ENCODE measurements at places on chromosomes 7 and 10.

DNA sequence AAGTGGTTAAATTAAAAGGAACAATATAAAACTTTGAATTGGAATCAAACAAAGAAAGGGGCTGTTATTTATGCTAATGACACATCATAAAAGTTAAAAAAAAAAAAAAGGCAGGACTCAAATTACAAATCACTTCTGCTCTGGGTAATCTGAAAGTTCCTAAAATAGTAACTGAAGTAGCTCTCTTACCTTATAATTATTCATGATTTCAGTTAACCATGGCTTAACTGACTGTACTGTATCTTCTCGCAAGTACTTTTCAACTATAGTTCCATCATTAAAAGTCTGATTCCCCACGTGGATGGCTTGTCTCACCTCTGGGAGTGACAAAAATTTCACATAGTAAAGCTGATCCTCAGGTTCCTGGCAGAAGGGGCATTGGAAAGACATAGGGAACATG lies 82.5 kb downstream of the CPVL start:
- no peak for DNase-seq

GRCh38 chr10:55793024-55793423 lies 568.0 kb downstream of the ZWINT start:
- no peak for DNase-seq

DNA sequence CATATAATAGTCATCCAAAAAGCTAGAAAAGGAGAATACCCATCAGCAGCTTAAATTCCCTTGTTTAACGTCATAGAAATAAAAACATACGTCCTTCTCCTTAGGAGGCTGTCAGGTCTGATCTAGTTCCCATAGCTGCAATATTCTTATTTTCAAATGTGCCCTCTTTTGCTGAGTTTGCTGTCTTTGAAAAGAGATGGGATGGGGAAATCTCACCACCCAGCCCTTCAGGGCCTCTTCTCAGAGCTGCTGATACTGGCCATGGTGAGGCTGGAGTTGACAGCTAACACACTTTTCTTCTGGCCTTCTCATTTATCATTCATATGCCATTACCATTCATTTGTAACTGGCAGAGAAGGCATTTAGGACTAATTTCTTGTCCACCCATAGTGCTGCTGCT lies 5.1 kb upstream of the PCGF5 start:
- no peak for DNase-seq

GRCh38 chr10:28548781-28549498 lies 16.0 kb downstream of the WAC start:
- DNase-seq, result no peak

DNA sequence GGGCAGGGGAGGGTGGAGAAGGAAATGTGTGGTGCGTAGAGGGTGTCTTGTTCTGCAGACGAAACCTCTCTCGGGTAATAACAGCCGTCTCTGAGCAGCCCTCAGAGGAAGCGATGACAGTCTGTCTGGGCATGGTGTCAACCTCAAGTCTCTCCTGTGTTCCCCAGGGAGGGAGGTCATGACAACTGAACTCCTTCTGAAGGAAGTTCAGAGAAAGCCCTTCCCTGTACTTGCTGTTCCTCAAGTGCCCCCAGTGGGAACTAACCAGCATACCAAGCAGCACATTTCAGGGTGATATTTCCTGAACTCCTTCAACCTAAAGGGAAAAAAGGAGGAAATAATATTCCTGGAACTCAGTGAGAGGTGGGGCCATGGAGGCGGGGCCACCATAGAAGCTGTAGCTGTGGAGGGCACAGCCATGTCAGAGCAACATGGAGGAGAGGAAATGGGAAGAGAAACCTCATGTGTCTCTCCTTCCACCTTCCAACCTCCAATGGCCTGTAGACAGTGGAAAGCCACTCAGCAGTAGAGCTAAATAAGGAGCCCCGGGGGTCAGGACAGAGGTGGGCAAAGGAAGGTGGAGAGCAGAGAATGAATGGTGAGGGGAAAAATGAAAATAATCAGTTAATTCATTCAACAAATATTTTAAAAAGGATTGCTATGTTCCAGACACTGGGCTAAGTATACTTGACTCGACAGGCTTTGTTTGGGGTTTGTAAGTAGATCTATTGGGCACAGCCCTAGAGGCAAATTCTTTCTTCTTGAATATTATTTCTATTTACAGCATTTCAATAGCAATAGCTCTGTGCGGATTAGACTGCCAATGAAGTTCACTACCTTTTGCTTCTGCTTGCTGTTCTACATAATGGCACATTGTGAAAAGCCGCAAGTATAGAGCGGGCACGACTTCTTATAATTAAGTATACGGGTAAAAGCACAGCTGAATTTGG lies 61.0 kb upstream of the AOAH start:
- peak; percentile 48 for DNase-seq

- DNase-seq, result no peak
Observed at GRCh38 chr7:34747867-34748727, 90.1 kb downstream of the NPSR1 start.

- DNase-seq, result no peak
Observed at GRCh38 chr10:15147594-15148392, 20.7 kb downstream of the NMT2 start.

DNA sequence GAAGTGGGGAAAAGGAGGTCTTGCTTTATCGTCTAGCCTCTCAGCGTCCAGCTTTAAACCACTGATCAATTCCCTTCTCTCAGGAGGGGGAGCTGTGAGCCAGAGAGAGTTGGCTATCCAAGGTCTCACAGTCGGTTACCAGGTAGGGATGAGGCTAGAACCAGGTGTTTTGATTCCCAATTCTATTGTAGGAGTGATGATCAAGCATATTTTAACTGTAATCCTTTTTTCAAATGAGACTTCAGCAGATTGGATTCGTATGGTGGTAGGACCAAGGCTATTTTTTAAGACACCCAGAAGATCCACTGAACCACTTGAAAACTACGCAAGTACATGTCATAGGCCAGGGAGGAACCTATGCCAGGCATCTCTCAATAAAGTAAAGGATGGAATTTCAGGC lies 8.4 kb downstream of the MINDY4 start:
- DNase-seq, result no peak

DNA sequence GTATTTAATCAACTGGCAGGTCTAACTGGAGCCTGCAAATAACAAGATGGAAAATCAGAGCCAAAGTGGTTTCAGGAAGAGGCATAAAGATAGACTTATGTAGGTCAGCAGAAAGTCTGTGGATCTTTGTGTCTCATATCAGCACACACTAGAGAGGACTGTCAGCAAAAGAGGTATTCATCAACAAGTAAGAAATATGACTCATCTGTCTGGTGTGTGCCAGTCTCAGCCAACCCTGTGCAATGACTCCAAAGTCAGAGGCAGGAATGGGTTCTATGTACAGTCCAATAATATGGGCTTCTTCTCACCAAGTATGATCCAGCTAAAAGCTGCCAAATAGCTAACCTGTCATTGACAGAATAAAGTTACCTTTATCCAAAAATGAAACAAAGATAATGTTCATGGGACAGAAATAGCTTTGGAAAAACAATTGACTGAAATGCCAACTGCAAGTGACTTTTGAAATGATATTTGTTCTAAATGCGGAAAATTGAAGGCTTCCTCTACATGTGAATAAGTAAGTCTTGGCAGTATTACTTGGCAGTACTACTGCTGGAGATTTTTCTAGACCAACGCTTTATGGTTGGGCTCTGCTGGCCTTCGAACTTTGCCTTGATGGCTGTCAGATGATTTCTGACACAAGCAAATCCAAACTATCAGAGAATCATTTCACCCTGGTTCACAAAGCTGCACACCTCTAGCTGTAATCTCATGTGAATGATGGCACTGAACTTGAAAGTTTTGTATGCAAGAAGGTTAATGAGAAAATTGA lies 272.3 kb upstream of the SEMA3C start:
- no peak for DNase-seq

All from activated T-helper 2 cell treated with anti-CD3 and anti-CD28 coated beads, Interferon-gamma antibody, Interleukin-2, Interleukin-4, amounts not matched to agents 10 μg/mL and 5 μg/mL and 100 μg/mL, durations not matched to agents 14 hours and 24 hours and 36 hours (primary cell).